ENCODE measurements at places on chromosomes 4 and X.

DNA sequence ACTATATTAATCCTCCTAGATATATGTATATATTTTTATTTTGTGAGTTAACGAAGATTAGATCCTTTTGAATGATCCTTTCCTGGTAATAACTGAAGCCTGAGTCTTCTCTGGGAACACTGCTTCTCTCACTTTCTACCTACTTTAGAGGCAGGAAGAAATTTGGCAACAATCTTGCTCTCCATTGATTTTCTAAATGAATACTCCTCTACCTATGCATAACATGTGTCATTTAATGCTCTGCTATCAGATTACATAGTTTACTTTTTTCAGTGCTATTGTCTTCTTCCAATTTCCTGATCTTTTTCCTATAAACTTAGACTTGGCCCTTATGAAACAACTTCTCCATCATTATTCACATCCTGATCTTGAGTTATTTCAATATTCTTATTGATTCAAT, 60.4 kb upstream of the PDHA2 start:
- DNase-seq: no peak

DNA sequence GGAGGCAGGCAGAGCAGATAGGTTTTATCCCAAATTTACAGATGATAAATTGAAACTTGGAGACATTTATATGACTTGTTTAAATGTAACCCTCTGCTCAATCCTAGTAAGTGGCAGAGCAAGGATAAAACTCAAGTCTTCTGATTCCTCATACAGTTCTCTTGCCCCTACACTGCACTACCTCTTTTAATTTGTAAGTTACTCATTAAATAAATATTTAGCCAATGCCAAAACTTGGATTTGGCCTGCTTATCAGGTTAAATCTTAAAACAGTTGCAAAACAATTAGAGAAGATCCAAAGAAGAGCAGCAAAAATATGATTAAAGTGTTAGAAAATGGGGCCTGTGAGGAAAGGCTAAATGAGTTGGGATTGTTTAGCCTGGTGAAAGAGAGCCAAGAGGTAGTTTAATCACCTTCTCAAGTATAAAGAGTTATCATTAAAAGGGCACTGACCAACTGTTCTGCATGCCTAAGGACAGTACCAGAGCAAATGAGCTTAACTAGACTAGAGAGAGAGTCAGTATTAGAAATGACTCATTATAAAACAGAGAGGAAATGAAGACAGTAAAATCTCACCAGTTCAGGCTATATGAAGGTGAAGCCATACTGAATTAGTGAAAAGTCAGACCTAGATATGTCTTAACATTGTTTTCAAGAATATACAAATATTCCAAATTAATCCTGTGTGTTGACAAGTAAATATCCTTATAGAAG, 146.3 kb downstream of the GRIA3 start:
- no peak for DNase-seq

- DNase-seq: no peak
Observed at GRCh38 chr4:40183615-40184411, 13.0 kb upstream of the RHOH start.

DNA sequence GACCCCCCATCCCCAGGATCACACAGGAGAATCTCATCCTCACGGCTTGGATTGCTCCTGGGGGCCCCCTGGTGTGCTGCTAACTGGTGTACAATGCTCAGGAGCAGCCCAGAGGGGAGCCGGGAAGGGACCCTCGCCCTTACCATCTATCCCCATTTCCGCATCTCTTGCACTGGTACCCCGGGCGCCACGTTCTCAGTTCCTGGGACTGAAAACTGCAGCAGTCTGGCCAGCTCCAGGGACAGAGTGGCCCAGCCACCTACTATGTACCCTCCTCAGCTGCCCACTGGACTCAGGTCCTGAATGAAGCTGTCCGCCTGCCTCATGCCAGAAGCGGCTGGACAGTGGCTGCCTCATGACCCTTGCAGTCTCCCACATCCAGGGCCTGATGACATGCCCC, 2.7 kb downstream of the SMIM10L2A start:
- DNase-seq: no peak

- peak; percentile 49 for DNase-seq
Observed at GRCh38 chr4:140094438-140095420, 59.3 kb downstream of the MAML3 start.

GRCh38 chr4:68536375-68536774, 39.7 kb downstream of the UGT2B17 start:
- DNase-seq: no peak

DNA sequence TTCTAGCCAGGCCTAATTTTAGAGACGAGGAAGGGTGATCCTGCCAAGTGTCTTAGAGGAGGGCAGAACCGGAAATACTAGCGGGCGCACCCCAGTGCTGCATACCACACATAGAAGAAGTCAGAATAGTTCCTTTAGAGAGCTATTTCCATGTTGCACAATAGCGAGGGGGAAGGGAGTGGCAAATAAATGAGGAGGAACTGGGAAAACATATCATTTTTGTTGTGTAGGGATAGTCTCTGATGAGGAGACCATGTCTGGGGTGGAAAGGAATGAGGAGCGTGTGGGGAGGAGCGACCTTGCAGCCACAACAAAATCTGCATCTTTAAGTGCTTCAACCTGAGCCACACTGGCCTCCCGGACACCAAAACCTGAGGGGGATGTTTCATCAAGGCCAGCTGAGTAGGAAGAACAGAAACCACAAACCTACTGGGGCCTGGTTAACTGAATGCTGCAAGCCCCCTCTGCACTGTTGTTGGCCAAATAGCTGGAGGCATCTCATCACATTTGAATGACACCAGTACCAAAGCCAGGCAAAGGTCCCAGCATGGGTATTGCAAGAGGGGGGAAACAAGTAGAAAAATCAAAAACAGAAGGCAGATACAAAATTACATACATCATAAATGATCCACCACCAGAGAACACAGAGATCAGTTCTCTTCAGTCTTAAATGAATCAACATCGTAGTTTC, 26.7 kb upstream of the C1QTNF7 start:
- peak; percentile 18 for DNase-seq

GRCh38 chr4:85491527-85491926, 16.6 kb downstream of the ARHGAP24 start:
- no peak for DNase-seq

DNA sequence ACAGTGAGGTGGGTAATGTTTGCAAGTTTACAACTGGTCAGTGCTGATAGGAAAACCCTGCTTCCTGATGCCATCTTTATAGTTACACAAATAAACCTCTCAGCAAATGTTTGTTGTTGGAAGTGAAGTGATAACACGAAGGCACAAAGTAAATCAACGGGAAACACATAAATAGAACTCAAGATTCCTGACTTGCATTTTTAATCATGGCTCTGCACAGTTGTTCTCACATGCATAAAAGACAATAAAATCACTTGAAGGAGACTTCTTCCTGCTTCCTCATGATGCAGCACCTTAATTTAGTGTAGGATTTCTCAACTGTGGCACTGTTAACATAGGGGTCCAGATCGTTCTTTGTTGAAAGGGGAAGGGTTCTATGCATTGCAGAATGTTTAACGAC, 907.7 kb downstream of the RAB28 start:
- DNase-seq: no peak

DNA sequence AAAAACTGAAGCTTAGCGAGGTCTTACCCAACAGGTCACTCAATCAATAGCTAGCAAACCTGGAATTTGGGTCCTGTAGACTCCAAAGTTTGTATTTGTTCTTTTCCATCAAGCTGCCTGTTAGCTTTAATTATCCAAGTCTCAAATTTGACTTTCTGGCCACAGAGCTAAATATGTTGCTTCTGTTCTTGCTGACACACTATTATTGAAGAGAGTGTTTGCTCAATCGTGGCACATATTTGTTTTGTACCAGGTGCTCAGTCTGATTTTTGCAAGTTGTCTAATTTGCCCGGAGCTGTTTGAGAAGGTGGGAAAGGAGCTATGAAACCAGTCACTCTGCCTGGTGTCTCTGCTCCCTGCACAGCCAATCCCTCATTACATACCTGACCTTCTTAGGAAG, 41.7 kb upstream of the FRMD7 start:
- no peak for DNase-seq

- no peak for DNase-seq
Observed at GRCh38 chrX:140447150-140447549, 57.7 kb downstream of the SOX3 start.

GRCh38 chrX:72057331-72057730, 74.4 kb downstream of the RTL5 start:
- no peak for DNase-seq

DNA sequence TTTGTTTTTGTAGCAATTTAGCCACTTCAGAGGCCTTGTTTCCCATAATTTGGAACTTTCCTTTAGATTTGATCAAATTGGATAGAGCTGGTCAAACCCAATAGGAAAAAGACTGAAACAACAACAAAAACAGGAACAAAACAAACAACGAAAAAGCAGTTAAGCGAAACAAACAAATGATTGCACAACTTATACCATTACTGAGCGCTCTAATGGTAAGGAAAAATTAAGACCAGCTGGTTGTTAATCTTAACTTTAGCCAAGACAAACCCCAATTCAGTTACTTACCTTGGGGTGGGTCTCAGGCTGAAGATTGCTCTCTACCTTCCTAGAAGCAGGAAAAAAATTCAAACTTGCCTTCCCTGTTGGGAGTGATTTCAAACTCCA, 38.3 kb downstream of the SPCS3 start:
- DNase-seq: no peak

- DNase-seq: no peak
Observed at GRCh38 chrX:38845426-38845825, 44.2 kb downstream of the MID1IP1 start.

- DNase-seq: no peak
Observed at GRCh38 chrX:37776283-37776986, 3.4 kb upstream of the CYBB start.

DNA sequence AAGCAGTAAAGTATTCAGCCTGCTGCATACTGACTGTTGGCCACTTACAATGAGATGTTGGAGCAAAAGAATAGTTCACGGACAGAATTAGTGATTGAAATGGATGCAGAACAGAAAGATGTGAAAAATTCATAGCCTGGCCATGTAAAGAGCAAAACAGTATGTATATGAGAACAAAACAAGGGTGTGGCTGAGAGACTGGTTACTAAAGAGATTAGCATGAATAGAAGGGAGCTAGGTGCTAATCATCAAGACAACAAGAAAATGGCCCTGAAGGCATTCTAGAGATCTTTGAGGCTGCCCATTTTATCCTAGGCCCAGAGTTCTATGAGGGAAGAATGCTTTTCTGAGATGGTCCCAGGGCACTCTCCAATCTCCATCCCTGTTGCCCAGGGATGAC, 208.5 kb downstream of the ARHGEF9 start:
- no peak for DNase-seq

DNA sequence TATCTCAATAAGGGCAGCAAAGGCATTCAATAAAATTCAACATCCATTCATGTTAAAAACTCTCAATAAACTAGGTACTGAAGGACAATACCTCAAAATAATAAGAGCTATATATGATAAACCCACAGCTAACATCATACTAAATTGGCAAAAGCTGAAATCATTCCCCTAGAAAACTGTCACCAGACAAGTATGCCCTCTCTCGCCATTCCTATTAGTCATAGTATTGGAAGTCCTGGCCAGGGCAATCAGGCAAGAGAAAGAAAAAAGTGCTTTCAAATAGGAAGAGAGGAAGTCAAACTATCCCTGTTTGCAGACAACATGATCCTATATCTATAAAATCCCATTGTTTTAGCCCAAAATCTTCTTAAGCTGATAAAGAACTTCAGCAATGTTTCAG, 116.8 kb downstream of the TENT5D start:
- no peak for DNase-seq

- no peak for DNase-seq
Observed at GRCh38 chr4:42915484-42915883, 23.0 kb downstream of the GRXCR1 start.

GRCh38 chr4:70518716-70519115, 347 bp downstream of the AMTN start:
- DNase-seq: no peak

DNA sequence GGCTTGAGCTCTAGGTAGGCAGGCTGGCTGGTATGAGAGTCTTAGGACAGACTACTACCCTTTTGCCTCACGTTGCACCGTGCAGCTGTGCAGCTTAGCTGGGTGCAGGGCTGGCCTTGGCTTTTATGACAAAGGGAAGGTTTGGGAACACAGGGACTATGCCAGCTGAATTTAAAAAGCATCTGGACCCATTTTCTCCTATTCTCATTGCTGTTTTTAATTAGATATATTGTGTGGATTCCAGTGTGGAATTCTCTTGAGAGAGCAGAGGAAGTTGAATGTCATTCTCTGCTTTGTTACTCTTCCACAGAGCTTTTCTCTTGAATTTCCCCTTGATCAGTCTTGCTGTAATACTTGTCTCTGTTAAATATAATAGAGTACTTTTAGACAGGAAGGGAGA, 192.7 kb downstream of the ZNF330 start:
- no peak for DNase-seq

- DNase-seq: no peak
Observed at GRCh38 chrX:11341274-11342201, 48.3 kb downstream of the AMELX start.

DNA sequence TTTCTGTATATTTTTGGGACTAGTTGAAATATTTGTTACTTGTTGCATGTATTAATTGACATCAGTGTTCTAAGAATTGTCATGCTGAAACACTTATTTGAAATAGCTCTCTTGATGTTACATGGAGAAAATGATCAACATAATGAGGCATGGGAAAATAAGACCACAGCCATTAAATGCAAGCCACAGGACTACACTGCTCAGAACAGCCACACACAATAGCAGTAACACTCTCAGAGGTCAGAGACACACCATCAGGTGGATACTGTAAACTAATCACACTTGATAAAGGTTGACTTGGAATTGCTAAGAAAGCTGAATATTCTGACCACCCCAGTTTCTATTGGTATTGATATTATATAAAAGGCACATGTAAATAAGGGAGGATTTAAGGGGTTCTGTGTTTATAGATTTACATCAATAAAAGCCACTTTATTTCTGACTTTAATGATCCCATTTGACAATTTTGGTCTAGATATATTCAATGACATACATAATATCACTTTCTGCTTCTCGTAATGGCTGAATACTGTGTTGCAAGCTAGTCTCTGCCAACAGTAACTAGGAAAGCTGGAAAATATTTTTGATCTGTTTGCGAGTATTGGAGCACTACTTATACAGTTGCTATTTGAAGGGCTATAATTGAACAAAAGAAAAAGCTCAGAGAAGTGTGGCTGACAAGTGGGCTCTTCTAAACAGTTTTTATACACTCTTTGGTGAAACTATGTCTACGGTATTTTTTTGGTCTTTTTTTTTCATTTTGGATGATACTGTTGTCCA, 876.5 kb upstream of the INTU start:
- no peak for DNase-seq

DNA sequence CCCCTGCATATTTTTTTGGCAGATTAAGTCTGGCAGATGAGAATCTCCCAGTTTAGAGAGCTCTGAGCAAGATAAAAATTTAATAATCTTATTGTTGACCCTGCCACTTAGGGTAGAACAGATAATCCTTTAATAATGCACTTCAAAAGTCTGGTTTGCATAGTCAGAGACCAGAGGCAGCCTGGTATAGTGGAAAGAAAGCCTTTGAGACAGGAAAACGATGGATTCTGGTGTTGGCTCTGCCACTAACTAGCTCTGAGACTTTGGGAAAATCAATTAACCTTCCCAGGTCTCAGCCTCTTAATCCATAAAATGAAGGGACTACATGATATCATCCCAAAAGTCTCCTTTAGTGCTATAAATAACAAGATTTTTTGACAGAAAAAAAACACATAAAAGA, 824.5 kb downstream of the STIM2 start:
- no peak for DNase-seq

GRCh38 chr4:8574796-8575370, 5.3 kb upstream of the GPR78 start:
- DNase-seq: no peak

GRCh38 chr4:118265312-118266144, 87.3 kb downstream of the PRSS12 start:
- DNase-seq: no peak
